SHP77 (cell line): ENCODE measurements at places on chromosomes 11 and 22.

DNA sequence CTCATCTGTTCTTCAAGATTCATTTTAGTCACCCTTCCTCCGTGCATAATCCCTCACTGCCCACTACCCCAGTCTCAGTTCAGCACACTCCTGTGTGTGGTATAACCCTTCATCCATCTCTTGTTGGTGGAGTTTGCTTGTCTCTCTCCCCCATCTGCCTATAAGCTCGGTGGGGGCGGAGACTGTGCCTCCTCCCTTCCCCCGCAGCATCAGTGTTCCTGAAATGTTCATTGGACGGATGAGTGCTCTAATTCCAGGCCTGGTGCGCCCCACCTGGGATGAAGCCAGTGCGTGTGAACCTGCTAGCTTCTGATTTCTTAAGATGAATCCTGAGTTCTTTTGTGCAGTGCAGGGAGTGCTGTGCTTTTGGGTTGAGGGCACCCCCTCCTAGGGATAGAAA is 100.0 kb downstream of the GRIK4 start:
- no peak for DNase-seq

DNA sequence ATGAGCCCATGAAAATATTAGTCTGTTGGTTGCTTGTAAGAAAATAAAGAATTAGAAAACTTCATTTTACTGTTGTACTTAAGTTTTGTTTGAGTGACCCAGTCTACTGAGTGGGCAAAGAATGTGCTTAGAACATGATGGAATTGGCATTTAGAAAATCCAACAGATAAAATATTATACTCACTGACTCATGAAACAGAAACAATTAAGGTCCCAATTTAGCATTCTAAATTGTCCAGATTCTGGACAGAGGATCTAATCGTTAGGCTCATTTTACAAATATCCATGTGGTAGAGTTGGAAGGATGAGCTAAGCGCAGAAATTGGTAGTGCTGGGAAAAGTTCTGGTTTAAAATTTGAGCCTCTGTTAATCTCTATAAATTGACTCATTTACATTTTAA is 45.4 kb downstream of the METTL15 start:
- DNase-seq: no peak

GRCh38 chr11:130522284-130522961 is 74.0 kb downstream of the ADAMTS15 start:
- peak; percentile 85 for DNase-seq

- no peak for DNase-seq
Observed at GRCh38 chr11:30595934-30596333, 9.8 kb upstream of the MPPED2 start.

DNA sequence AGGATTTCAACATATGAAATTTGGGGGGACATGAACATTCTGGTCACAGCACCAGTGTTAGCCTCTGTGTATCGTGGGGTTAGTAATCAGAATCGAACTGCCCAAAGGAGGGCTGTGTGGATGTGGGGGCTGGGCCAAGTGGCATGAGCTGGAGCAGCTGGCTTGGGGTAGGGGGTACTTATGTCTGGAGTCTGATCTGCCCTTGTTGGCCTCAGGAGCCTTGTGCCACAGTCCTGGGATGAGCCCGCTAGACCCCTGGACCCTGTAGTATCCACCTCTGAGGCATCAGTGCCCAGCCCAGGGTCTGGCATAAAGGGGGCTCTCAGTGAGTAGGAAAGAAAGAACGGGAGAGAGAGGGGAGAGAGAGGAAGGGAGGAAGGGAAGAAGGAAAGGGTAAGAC is 67.3 kb downstream of the LRRC32 start:
- no peak for DNase-seq

DNA sequence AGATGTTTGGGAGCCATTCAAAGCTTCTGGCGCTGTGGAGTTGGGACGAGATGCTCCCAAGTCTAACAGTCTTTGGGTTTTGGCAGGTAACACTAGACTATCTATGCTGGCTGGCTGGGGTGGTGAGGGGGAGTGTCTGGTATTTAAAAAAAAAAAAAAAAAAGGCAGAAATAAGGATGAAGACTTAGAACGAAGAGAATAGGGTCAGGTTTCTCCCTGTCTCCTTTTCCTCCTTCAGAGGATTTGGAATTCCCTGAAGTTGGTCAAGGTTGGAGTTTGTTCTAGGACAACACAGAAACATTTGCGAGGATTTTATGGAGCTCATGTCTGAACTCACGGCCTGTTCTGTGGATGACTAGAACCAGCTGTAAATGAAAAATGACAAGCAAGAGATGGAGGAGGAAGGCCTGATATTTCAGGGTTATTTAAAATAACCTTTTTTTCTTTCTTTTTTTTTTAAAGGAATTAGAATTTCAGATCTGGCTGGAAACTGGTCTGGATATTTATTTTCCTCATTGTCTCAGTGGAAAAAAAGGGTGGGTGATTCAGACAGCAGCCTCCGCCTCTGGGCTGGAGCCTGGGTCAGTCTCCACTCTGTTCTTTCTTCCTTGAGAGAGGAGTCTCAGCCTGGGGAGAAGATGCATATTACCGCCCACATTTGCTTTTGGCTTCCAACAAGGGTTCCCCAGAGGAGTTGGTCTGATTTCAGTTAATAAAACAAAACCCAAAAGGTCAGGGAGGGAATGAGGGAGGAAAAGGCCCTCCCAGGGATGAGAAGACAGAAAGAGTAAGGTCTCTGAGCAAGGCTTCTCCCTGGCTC is 80.1 kb downstream of the USP35 start:
- DNase-seq: no peak

DNA sequence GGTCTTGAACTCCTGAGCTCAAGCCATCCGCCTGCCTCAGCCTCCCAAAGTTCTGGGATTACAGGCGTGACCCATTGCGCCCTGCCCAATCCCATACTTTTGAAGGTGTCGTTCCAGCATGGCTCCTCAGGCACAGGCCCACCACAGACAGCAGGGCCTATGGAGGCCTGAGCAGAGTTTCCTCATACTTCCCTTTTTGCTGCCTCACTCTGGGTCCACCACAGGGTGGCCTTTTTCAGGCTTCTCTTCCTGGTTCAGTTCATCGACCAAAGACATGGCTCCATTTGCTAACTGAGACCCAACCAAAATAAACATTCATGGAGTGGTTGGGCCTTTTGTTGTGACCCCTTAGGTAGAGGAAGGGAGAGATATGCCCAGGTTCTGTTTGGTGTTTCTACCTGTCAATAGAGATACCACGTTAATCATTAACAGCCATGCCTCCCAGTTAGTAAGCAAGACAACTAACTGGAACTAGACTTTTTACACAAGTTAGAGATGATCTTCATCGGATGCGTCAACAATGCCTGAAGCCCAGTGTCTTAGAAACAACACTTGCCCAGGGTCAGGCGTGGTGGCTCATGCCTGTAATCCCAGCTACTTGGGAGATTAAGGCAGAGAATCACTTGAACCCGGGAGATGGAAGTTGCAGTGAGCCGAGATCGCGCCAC is 35.1 kb downstream of the TRIOBP start:
- DNase-seq: no peak

DNA sequence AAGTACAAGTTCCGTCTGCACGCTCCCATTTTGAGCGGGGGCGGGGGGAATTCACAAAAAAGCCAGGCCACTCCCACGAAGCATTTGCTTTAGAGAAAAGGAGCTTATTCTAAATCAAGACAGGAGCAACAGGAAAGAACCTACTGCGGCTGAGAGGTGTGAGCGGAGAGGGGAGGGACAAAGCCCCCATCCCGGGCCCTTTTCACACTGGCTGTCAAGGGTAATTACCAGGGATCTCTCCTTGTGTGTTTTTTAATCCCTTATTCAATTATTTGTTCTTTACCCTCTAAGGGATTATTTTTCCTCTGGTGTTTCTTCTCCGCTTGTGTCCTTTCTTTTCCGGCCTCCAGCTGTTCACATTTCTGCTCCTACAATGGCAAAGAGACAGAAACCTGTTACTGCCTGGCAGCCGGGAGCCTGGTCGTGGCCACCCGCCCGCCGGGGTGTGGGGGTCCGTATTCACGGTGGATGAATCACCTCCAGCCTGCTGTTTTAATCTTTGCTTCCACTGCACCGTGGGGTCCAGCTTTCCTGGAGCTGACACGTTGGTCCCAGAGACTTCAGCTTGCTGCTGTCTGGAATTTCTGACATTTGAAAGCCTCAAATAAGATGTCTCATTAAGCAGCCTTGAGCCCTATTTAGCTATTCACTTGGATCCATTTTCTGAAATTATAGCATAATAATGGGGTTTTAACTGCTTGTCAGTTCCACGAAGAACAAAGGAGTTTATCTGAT is 61.4 kb upstream of the FADD start:
- no peak for DNase-seq

DNA sequence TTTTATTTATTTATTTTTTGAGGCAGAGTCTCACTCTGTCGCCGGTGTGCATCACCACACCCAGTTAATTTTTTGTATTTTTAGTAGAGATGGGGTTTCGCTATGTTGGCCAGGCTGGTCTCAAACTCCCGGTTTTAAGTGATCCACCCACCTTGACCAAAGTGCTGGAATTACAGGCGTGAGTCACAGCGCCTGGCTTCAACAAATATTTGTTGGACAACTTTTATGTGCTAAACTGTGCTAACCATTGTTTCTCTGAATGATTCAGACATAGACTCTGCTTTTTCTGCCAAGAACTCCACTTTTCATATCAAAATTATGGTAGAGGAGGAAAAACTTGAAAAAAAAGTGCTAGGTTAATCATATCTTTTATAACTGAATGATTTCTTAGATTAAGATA is 36.3 kb downstream of the MMP7 start:
- no peak for DNase-seq

DNA sequence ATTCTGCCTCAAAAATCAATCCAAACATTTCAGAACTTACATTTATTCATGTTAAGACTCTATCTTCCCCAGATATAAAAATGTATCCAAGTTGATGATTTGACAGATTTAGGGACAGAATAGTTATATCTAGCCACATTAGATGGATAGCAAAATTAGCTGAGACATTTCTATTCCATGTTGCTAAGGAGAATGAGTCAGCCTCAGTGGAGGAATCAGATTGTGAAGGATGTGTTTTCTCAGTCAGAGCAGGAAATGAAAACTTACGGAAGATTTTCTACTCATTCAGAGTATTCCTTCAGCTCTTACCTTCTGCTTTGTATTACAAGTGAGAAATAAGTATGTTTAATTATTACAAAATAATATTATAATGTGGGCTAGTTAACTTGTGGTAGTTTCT is 556.3 kb upstream of the ANO3 start:
- DNase-seq: no peak

DNA sequence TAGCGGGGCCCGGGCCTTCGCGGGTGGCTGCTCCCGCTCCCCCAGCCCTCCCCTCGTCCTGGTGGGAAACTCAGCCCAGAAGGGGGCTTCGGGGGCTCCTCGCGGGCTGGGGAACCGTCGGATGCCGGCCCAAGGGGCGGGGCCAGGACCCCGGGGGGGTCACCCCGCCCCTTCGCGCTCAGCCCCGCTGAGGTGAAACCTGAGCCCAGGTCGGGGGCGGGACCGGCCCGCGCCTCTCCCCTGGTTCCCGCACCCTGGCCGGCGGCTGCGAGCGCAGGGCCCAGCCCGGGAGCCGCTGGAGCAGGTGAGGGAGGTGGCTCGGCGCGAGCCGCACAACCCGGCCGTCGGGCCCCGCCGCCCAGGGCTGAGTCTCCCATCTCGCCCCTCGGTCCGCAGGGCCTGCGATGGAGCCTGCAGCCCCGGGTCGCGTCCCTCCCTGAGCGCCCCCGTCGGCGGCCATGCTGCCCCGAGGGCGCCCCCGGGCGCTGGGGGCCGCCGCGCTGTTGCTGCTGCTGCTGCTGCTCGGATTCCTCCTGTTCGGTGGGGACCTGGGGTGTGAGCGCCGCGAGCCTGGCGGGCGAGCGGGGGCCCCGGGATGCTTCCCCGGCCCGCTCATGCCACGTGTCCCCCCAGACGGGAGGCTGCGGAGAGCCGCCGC is at the start of gene LARGE2:
LARGE2 (plus strand) TSS at position 232 of the 658 bp plus-strand sequence; CDS start at position 459, 227 bp downstream.
- DNase-seq: no peak

DNA sequence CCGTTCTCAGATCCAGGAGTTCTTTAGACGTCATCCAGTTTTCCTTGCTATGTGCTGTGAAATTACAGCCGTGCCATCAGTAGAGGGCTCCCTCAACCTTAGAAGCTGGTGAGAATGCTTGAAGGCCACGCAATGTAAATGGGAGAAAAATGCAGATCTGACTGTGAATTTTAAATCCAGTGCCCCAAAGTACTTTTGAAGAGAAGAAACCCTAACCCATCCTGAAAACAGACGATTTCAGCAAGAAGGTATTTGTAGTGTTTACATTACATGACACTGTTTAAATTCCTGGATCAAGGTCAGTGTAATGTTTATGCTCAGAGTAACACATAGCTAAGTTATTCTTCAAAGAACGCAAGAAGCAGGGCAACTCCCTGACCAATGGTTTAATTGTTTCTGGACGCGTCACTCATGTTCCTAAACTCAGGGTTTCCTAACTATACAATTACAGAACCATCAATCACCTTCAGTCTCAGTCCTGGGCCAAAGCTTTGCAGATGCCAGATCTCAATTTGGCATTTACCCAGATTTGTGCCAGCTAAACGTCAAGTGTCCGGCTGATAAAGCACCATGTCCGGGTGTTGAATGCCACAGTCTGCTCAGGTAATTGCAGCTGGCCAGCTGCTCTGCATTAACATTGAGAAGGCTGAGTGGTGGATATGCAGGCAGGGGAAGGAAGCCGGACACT is 38.2 kb downstream of the ADAMTS8 start:
- peak; percentile 31 for DNase-seq

GRCh38 chr22:37669586-37669985 is 5.8 kb upstream of the LGALS1 start:
- DNase-seq: no peak

DNA sequence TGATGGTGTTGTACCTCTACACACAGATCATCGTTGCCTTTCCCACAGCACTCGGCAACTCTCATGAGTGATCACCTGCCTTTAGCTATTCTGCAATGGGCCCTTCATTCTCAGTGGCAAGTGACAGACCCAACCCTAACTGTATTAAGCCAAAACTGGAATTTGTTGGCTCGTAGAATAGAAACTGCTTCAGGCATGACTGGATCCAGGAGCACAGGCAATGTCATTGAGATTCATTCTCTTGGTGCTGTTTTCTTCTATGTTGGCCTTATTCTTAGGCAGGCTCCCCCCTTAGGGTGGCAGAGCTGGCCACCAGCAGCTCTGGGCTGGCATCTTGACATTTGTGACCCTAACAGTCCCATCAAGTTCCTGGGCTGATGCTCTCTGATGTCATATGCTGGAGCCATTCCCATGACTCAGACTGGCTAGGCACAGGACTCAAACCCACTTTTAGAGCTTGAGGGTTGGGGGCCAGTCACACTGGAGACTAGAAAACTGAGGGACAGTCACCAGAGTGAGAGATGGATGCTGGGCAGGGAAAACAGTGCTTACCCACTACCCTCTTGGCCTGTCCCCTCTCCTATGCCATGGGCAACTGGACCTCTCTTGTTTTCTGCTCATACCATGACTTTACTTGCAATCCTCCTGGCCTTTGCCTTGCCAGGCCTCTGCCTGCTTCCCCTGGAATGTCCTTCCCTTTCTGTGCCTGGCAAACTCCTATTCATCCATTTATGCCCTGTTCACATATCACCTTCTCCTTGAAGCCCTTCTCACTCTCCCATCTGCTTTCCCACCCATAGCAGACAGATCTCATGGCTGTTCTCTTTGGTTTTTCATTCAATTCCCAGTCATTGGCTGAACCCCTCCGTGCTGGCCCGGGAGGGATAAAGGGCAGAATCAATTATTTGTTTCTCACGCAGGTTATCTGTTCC is 7.1 kb upstream of the CDC42EP2 start:
- DNase-seq: no peak

- DNase-seq: no peak
Observed at GRCh38 chr22:28428271-28428670, 251.4 kb downstream of the TTC28 start.
